Stimulated activated CD4-positive, alpha-beta T cell treated with anti-CD3 and anti-CD28 coated beads, TNF-alpha, amount 100 ng/mL, for 1 hour (primary cell): ENCODE measurements at places on chromosomes 3 and 15.

DNA sequence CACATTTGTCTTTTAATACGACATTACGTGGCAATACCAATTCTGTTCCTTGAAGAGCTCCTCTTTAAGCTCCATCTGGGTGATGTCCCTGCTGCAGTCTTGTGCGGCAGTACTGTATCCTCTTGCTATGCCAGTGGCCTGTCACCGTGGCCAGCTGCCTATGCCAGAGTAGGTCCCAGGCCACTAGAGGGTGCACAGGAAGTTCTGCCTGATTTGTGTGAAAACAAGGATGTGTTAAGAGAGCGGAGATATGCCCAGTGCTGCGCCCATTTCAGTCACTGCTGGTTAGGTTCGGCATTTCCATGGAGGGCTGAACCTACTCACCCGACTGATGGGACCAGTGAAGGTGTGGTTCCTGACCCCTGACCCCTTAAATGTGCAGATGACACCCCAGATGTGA, 25.2 kb downstream of the NIPA1 start:
- DNase-seq: no peak

- no peak for DNase-seq
Observed at GRCh38 chr3:42712688-42713372, 10.2 kb upstream of the HHATL start.

- DNase-seq: no peak
Observed at GRCh38 chr3:76310667-76311066, 525.3 kb upstream of the ZNF717 start.

- DNase-seq: no peak
Observed at GRCh38 chr3:156509189-156510174, 45.4 kb downstream of the SSR3 start.

DNA sequence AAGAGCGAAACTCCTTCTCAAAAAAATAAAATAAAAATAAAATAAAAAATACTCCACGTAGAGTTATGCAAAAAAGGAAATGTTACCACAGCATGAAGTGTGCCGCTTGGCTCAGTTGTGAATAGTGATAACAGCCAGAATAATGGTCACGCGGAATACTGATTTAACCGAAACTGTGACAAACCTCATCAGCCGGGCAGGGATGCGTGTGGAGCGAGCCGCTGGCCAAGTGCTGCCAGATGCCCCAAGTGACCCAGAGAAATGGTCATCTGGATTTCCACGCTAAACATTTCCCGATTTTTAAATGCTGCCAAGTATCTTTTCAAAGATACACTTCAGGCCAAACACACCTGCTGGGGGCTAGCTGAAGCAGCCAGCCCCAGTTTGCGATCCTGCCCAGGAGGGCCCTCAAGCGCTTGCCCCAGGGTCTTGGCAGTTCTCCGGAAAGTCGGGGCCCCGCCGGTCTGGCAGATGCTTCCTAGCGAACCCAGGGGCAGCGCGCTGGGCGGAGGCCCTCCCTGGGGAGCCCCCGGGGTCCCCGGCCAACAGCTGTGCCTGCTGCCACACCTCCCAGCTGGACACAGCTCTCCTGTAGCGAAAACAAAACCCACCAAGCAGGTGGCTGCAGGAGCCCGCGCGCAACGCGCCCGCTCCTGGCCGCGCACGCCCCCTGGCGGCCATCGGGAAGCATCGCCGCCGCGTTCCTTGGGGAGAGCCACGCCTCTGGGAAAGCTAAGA, 35.1 kb downstream of the CMTM6 start:
- no peak for DNase-seq

DNA sequence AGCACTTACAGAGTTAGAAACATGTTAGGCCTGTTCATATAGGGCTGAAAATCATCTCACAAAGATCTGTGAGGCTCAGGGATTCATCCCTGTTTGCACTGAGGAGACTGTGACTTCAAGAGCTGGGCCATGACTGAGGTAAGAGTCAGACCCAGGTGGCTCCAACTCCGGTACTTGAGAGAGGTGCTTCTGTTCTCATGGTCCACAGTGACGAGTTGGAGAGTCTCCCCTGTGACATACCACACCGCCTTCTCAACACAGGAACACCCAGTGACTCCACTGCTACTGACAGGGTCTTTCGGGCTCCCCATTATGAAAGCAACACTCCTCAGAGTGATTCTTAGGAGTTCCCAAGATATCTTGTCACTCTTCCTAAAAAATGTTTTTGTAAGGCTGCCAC, 27.4 kb downstream of the FSTL1 start:
- no peak for DNase-seq

DNA sequence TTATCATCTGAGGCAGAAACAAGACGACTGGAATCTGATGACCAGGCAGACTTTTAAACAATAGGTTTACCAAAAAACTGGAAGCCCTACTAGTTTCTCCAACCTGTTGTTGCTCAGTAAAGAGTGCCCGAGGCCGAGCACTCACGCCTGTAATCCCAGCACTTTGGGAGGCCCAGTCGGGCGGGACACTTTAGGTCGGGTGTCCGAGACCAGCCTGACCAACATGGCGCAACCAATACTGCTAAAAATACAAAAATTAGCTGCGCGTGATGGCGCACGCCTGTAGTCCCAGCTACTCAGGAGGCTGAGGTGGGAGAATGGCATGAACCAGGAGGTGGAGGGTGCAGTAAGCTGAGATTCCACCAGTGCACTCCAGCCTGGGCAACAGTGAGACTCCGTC, 1.1 kb upstream of the WDR5B start:
- no peak for DNase-seq
